Thoracic aorta (tissue), 2 donors: ENCODE measurements at places on chromosomes 5 and 9. TPM values are rescaled to one million over a fixed set of nuclear protein-coding genes. Genes with fewer than 3 reads are reported as not detected.
A peak's percentile ranks its signal among the peaks of the same experiment; 100 is the strongest.

DNA sequence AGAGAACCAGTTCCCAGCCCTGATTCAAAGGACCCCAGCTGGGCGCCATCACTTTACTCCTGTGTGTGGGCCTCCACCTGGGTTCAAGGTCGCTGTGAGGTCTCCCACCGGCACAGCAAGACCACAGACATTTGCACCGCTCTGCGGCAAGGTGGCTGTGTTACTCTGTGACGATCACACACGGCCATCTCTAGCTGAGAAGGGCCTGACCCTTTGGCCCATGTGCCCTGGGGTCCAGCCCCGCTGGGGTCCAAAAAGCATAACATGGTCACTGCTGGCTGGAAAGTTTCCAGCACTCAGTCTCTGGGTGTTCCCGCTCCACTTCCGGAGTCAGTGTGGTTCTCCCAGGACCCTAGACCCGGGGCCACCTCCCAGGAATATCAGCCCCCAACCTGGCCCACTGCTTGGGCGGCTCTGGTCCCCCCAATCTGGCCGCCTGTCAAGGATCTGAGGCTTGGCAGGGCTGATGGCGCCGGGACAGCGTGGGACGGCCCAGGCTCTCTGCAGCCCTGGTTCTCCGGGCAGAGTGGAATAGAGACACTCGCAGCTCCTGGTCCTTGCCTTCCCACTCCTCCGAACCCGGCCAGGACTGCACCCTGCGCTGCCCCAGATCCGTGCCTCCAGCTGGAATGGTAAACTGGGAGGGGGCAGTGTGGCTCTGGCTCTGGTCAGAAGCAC, 3.9 kb upstream of the LMX1B start:
- DNase-seq = no peak

DNA sequence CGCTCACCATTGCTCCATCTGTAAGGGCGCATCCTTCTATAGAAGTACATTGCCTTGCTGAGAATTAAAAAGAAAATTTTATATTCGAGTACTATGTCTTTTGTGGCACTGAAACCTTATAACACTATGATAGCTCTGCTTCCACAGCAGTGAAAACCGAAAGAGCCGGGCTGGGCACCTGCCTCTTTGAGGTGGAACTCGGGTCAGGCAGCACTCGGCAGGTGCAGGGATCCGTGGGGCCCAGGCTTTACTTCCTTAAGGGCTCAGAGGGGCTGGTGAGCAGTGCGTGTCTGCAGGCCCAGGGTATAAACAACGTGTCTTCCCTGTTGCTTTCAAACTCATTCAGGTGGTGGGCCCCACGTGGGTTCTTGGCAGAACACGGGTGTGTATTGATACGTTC, 69.9 kb downstream of the OTULIN start:
- no peak for DNase-seq

GRCh38 chr9:89675058-89675742, 70.4 kb downstream of the GADD45G start:
- no peak for DNase-seq

Gene LCN12
- total RNA-seq = not detected

DNA sequence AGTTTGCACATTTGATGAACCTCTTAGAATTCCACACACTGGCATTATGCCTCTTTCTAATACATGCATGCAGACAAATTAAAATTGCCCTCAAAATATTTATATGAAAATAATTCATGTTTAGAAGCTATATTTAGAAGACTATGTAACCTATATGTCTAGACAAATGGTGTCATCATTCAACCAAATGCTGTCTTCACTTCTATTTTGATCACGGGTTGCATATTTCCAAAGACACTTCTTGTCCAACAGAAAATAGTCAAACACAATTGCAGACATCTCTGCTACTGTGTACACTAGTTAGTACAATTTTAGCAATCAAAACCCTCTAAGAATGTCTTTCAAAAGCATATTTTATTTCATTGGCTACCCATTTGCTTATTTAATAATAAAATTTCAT, 114.0 kb downstream of the FBXO38 start:
- no peak for DNase-seq

Gene NSG2
- total RNA-seq = not detected

DNA sequence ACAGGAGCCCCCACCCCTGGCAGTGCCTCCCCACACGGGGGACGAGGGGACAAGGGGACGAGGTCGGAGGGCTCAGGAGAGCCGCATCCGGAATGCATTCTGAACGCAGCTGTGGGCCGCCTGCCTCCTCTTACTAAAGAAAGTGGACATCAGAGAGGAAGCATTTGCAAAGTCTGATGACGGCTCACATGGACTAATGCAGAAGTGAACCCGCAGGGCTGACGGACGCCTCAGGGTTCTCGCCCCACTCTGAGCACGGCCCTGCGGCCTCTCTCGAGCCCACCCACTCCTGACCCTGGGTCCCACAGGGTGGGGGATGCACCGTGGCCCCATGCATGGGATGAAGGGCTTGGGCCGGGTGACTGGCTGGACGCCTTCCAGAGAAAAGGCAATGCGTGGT, 5.9 kb downstream of the LPCAT1 start:
- peak; percentile 0 for DNase-seq
